T-helper 2 cell (primary cell): ENCODE measurements at places on chromosomes 2 and 18.

- no peak for DNase-seq
Measured at GRCh38 chr2:187354661-187355060, 93.4 kb downstream of the CALCRL start.

DNA sequence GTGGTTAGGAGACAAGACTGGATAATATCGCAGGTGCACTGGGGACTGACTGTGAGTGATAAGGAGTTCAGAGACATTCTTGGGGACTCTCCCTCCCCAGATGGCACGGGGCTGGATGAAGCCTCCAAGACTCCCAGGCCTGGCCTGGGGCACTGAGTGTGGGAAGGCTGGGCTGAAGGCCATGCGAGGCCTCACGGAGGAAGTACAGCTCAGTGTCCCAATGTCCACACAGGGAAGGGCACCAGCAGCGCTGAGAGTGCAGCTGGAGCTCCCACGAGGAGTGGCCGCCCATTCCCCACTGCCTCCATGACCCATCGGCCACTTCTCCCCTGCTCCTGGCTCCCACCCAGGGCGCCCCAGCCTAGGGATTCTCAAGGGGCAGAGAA is 6.5 kb downstream of the MFSD2B start:
- DNase-seq, result no peak

DNA sequence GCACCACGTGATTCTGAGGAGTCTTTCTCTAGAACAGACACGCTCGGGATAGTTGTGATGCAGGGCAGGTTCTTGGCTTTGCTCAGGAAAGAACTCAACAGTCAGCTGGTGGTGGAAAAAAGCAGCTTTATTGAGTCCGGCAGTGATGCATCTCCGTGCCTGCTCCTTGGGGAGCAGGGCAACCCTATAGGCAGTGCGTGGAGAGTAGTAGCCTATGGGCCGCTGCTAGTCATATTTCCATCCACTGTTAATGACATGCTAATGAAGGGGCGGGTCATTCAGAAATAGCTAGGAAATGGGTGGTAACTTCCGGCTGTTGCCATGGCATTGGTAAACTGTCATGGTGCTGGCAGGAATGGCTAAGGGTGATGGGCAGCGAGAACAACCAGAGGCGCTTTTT is 11.6 kb upstream of the ACKR3 start:
- DNase-seq, result no peak

- DNase-seq, result no peak
Measured at GRCh38 chr2:29749041-29749440, 172.3 kb downstream of the ALK start.

DNA sequence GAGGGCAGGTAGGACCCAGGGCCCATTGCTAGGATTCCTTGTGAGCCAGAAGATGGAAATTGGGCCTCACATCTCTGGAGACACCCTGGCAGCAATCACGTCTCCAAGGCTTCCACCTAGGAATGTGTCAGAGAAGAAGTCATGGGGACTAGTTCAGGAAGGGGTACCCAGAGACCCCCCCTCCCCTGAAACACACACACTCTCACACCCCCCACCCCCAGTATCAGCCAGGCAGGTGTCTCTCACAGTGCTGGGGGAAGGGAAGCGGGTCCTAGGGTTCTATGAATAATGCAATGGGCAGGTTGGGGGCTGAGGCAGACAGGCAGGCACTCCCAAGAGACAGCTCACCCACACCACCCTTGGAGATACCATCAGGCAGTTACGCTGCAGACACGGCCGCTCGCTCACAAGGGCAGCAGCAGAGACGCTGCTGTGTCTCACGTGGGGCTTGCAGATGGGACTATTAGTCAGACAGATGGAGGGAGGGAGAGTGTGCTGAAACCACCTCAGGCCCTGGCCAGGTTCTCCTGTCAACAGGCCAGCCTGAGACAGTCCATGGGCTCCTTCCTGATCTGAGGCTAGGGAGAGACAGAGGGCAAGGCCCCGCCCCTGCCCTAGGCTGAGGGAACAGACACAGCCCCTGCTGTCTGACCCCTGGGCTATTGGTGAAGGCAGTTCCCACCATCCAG is 134.6 kb downstream of the CYP26B1 start:
- DNase-seq, result no peak

DNA sequence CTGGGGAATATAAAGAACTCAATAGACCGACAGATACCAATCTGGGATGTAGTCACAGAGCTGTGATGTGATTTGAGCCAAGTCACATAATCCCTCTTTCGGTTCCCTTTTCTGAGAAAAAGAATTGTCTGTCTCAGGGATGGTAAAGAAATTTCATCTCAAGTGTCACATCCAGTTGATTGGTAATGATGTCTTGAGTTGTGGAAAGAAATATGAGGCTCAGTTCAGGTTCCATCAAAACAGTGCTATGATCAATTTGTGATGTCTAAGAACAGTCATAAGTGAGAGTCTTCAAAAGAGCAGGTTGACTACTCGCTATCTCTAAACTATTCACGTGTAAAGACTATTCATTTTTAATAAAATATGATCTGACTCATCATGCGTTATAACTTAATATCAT is 223.3 kb downstream of the METTL4 start:
- no peak for DNase-seq

DNA sequence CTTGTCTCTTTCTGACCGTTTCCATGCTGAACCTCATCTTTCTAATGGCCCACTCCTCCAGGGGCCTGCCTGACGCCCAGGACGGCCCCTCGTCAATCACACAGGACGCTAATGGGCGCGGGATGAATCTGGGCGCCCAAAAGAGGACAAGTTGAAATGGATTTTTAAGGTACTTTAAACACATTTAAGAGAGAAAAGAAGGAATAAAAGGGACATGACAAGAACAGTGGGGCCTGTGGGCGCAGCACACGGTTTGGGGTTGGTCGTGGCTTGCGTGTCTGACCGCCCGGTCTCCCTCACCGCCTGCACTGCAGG is 607 bp upstream of the UBE2F start:
- DNase-seq, result no peak

GRCh38 chr2:54336977-54337255 is 80.9 kb upstream of the TSPYL6 start:
- DNase-seq, result no peak

- DNase-seq, result no peak
Measured at GRCh38 chr2:147577323-147577997, 267.4 kb upstream of the ACVR2A start.

- no peak for DNase-seq
Measured at GRCh38 chr2:198356157-198356556, 551.8 kb downstream of the PLCL1 start.
